Activated T-helper 1 cell treated with anti-CD3 and anti-CD28 coated beads, Interleukin-12 subunit alpha, Interleukin-12 subunit beta, Interleukin-2, Interleukin-4 antibody, amounts not matched to agents 30 ng/mL and 10 ng/mL and 1 ng/mL, durations not matched to agents 14 hours and 24 hours and 36 hours (primary cell): ENCODE measurements at places on chromosomes 16 and 17. TPM values are rescaled to one million over a fixed set of nuclear protein-coding genes. Genes with fewer than 3 reads are reported as not detected.
A peak's percentile ranks its signal among the peaks of the same experiment; 100 is the strongest.

GRCh38 chr17:80427366-80428282 is 12.7 kb downstream of the ENDOV start:
- DNase-seq: no peak

- no peak for DNase-seq
These were observed 29.1 kb upstream of the HAPSTR1 start for GRCh38 chr16:9062301-9062700.

DNA sequence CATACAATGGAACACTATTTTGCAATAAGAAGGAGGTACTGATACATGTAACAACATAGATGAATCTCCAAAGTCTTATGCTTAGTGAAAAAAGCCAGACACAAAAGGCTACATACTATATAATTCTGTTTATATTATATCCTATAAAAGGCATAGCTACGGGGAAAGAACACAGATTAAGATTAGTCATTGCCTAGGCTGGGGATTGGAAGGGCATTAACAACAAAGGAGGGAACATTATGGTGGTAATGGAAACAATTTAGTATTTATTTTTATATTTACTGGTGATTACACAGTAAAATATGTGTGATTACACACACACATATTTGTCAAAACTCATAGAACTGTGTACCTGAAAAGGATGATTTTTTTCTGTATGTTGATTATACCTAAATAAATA is 278.1 kb downstream of the ZFHX3 start:
- no peak for DNase-seq

DNA sequence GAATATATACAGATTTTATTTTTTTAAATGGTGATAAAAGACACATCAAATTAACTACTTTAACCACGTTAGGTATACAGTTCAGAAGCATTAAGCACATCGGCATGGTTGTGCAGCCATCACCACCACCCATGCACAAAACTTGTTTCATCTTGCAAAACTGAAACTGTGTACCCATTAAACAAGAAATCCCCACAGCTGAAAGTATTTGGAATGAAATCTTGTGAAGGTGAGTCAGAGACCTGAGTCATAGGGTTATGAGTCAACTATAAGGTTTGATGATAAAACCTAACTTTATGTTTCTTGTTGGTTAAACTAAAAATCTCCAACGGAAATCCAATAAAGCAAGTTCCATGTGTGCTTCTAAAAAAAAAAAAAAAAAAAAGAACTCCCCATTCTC is 561.6 kb upstream of the PSMD7 start:
- DNase-seq: no peak

DNA sequence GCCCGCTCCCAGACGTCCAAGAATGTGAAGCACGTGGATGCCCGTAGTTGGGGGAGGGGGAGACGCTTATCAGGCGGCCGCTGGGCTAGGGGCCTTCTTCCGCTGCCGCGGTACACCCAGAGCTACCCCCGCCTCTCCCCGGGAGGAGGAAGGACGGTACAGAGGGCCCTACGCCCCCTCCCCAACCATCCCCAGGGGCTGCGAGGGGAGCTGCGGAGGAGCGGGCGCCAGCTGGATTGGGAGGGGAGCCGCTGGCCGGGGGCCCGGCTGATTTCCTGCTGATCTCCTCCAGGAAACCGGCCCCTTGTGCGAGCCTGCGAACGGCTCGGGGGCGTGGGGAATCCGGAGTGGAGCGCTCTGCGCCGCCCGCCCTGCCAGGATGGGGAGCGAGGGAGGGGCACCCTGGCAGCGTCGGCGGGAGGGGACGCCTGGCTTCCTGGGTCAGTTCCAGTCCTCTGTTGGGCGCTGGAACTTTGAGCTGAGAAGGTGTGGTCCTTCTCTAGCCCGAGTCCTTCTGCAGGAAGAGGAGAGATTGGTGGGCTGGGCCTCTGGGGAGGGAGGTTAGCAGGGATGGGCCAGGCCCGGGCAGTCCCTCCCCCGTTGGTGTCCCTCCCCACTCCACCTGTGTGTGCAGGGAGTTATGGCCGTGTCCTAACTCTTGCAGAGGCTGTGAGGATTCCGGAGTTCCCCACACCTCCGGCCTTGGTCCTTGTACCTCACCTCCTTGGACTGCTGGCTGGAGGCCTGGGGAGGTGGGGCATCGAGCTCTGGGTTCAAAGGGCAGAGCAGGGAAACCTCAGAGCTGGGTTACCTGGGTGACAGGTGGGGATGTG is 19.2 kb downstream of the GJD3 start:
- no peak for DNase-seq

GRCh38 chr17:41678907-41679739 is 9.6 kb upstream of the EIF1 start:
- peak; percentile 75 for DNase-seq

- DNase-seq: no peak
These were observed 121.9 kb downstream of the CDYL2 start for GRCh38 chr16:80682421-80683070.

DNA sequence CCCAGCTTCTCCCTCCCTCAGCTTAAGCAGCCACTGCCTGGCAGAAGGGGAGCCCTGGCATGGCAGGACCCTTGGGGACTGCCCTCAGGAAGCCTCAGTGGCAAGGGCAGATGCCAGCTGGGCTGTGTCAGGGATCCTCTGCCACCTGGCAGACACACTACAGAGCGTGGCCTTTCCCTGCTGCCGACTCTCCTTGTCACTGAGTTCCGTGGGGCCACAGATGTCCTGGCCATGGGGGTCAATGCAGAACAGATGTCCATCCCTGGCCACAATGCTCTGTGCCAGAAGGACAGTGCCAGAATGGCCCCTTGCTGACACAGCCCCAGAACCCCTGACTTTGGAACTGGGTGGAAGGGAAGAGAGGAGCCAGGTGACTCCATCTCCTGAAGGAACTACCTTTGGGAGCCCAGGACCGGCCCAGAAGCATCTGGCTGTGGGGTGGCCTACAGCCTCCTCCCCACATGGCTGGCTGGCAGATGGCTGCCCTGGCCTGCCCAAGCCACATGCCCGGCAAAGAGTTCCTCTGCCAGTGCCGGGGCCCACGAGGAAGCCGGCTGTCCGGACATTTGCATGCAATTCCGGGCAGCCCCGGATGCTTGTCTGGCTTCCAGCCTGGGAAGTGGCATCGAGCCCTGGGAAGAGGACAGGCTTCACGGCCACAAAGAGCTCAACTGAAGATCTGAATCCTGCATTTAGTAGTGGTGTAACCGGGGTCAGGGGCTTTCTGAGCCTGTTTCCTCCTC is 24.1 kb downstream of the NPTX1 start:
- no peak for DNase-seq

GRCh38 chr16:23786964-23787561 is 32.2 kb downstream of the CHP2 start:
- DNase-seq: no peak

DNA sequence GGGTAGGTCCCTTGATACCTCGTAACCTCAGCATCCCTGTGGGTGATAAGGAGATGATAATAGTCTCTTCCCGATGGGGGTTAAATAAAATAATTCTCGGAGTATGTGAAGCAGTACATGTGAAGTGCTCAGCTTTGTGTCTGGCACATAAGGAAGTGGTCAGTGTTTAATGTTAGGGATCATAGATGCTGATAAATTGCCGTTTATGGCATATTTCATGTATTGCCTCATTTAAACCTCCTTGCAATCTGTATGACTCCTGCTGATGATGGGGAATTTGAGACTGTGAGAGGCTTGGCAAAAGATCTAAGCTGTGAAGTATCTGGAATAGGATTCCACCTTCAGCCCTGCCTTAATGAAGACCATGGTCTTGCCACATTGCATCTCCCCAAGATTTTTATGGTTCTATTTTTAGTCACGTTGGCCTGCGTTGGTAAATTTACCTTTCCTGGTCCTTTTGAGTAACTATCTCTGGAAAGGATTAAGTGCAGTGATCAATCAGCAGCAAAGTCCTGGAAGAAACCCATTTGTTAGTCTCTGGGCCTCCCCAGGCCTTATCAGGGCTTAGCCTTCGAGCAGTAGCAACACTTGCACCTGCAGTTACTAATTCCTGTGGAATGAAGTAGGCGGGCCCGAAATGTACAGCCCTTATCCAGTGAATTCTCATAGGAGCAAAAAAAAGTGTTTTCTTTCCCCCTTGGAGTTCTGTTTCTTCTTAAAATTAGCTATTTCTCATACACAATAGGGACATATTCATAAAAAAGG is 144.9 kb downstream of the WWOX start:
- DNase-seq: no peak

DNA sequence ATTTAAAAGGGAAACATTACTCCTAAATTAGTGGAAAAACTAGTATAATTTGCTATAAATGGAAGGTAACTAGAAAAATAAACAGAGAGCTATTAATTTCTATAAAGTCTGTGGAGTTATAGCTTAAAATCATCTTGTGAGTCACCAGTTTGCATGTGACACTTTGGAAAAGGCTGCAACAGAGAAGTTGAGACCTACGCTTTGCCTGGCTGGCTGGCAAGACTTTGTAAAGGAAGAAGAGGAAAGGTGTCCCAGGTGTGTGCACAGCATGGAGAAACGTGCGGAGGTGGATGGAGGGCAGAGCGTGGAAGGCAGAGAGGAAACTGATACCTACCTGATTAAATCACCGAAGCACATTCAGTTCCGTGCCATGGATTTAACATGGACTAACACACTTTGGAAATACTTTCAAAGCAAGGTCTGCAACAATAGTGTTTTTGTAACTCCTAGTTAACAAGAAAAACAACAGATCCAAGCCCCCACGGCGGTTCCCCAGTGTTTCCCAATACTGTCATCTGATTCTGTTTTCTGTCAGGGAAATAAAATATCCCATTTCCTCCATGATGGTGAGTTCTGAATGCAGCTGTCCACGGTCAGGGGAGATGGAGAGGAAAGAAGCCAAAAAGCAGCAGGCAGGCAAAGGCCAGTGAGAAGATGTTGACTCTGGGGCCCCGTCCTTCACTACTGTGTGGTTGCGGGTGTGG is 134.8 kb downstream of the XYLT1 start:
- no peak for DNase-seq

The TBC1D3 gene
- not detected in 2 replicates for total RNA-seq

The TMIGD1 gene
- not detected in 2 replicates for total RNA-seq

The TMEM98 gene
- total RNA-seq: 0.57 and 1.0 TPM in 2 replicates

The HAS3 gene
- total RNA-seq: 0.73 and 0.93 TPM in 2 replicates

The ITGAD gene
- total RNA-seq: not detected in 2 replicates

The FOXL1 gene
- 0.05 TPM in 1 of 2 replicates, not detected in the other for total RNA-seq

The IL4R gene
- 288 and 320 TPM in 2 replicates for total RNA-seq

The ZDHHC1 gene
- total RNA-seq: 0.76 and 0.88 TPM in 2 replicates
